ENCODE measurements at places on chromosomes 1 and 21.

DNA sequence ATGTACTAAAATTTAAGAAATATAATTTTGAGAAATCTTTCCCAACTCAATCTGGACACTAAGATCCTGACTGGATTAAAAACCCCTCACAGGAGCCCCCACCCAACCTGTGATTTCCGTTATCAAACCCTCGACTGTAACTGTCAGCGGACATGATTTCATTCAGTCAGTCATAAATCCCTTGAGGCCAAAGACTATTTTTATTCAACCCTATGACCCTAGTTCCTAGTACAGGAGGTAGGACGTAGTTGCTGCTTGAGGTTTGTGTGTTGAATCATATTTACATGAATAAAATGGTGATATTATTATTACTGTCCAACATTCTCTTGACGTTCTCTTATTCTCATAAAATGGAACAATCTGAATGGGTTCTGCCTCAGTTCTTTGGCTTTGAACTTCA is 73.1 kb upstream of the DYNLT5 start:
- DNase-seq = no peak

- no peak for DNase-seq
Observed at GRCh38 chr1:76993036-76993435, 125.8 kb downstream of the ST6GALNAC5 start.

- DNase-seq = no peak
Observed at GRCh38 chr1:156664767-156665411, 12.3 kb downstream of the NES start.

- no peak for DNase-seq
Observed at GRCh38 chr21:34743831-34744230, 75.0 kb downstream of the CLIC6 start.

GRCh38 chr1:27483659-27484058 is 6.3 kb downstream of the WASF2 start:
- no peak for DNase-seq

GRCh38 chr1:111628153-111628552 is 8.6 kb downstream of the RAP1A start:
- DNase-seq = no peak

DNA sequence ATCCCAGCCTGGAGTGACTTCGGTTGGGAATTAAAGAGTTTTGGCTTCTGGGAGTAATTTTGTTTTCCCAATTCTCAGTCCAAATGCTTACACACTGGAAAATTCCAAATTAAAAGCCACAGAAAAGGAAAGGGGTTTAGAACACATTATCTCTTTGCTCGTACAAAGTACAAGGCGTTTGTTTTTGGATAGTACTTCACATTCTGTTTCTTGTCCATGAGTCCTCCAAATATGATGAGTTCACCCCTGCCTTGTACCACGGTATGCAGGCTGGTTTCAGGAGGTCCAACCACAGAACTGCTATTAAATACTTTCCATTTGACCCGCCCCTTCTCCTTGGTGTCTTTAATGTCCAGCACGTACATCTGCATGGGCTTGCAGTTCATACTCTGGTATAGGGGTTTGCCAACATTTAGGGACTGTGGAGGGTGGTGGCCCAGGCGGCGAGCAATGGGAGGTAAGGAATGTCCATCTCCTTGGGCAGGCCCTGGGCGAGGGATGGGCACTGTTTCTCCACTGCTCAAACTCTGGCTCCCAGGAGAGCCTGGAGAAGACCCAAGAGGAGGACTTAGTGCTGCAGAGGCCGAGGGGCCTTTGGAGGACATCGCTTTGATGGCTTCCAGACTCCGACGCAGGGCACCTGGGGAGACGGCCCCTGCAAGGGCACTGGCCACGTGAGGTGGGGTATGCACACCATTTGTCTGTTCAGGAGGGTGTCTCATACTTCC is 13.7 kb upstream of the CPLANE2 start:
- no peak for DNase-seq
